NCI-H1092 (cell line): ENCODE measurements at places on chromosomes 7 and 10.

GRCh38 chr10:58807629-58808022 is 295.0 kb downstream of the BICC1 start:
- no peak for DNase-seq

DNA sequence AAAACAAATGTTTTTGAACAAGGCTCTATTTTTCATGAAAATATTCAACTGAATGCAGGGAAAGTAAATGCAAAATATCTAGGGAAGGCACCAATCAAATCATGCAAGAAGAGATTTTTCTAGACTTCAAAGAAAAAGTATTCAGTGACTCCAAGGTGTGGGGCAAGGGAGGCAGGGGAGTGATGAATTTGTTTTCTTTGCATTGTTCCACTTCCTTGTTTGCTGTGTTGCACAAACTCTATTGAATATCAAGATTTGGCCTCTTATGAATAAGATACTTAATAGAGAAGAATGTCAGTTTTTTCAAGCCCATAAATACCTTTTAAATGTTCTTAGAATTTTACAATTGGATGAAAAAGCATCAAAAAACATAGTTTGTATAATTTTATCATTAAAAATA is 26.4 kb downstream of the STEAP1 start:
- no peak for DNase-seq

GRCh38 chr7:39921506-39922175 is 28.4 kb upstream of the CDK13 start:
- DNase-seq = no peak

GRCh38 chr7:1204460-1205140 is 28.1 kb upstream of the UNCX start:
- DNase-seq = no peak

DNA sequence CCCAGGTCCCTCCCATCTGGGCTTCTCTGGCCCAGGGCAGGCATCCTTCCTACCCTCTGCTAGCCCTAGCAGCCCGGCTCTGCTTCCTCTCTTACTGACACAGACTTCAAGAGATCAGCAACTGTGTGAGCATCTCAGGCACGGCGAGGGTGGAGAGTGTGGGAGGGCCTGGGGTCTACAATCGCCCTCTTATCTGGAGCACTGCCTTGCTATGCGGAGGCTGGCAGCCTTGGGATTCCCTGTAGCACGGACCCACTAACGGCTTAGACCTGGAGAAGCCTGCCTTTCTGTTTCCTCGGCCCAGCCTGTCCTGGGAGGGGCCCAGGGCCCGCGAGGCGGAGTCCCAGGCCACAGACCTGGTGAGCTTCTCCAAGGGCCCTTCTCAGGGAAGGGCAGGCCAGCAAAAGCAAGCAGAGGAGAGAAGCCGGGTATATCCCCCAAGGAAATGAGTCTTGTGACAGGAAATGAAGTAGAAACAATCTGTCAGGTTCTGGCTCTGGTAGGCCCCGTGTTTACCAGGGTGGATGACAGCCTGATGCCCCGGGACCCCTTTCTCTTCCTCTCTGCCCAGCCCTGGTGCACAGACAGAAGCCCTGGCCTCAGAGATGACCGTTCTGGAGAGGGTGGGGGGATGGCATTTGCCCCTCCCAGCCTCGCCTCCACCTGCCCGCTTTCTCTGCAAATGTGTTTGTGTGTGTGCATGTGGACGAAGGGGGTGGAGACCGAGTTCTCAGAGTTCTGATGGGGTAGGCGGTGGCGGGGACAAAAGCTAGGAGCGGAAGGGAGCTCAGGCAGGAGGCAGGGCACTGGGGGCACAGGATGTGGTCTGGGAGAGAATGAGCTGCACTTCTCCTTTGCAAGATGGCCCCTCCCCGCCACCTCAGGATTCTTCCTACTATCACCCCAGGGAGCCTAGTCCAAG is 2.5 kb downstream of the LRCH4 start:
- no peak for DNase-seq

DNA sequence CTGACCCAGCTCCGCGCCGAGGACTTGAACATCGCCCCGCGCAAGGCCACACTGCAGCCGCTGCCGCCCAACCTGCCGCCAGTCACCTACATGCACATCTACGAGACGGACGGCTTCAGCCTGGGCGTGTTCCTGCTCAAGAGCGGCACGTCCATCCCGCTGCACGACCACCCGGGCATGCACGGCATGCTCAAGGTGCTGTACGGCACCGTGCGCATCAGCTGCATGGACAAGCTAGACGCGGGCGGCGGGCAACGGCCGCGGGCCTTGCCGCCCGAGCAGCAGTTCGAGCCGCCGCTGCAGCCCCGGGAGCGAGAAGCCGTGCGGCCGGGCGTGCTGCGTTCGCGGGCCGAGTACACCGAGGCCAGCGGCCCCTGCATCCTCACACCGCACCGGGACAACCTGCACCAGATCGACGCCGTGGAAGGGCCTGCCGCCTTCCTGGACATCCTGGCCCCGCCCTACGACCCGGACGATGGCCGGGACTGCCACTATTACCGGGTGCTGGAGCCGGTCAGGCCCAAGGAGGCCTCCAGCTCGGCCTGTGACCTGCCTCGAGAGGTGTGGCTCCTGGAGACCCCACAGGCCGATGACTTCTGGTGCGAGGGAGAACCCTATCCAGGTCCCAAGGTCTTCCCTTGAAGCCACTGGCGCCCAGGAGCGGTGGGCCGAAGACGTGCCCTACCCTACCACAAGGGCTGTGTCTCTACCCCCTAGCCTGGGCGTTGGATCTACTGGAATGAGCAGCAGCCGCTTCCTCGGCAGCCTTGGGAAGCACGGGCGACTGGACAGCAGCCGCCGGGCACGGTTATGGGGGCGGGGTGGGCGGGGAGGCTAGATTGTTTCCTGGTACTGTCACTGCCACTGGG is 945 bp downstream of the ADO start:
- DNase-seq = no peak

DNA sequence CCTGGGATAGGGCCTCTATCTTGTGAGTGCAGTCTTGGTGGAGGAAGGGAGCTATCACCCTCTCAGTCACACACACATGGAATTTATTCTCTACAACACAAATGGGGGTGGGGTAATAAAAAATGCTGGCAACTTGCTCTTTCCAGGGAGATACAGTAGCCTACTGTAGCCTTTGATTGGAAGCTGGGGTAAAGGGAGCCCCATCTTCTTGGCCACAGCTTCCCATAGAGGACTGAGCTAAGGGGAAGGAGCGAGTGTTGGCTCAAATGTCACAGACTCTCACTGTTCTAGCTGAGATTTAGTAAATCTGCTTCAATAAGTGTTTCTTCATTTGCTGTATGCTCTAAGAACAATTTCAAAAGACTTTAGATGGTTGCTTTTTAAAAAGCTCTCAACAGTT is 222.2 kb upstream of the CXCL12 start:
- DNase-seq = no peak

- no peak for DNase-seq
These were observed 246.0 kb downstream of the RNLS start for GRCh38 chr10:88337134-88337533.

DNA sequence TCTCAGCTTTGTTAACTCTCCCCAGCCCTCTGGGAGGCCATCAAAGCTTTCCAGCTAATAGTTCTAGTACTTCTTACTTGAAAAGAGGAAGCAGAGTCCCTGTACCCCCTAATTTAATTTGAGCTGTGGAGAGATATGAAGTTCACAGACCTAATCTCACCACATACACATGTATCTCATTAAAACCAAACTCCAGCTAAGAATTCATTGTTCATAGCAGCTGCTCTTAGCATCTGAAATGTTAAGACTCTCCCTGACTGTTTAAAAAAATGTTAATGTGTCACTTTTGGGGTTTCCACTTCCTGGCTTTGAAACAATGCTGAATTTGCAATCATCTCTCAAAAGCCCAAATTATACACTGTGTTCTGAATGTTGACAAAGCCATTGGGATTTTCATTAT is 16.2 kb upstream of the MRC1 start:
- DNase-seq = no peak

DNA sequence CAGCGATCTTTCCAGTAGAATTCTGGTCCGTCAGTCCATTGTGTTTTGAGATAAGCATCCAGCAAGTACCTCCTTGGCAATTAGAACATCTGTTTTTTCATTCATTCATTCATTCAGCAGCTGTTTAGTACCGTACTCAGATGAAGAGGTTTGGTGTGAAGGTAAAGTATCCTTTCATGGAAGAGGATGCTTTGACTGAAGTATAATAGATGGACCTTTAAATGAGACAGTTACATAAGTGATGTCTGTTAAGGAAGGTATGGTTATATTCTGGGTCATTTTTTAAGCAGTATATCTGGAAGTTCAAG is 1.2 kb downstream of the MAPK8 start:
- no peak for DNase-seq

- DNase-seq = no peak
These were observed 43.9 kb downstream of the APBB1IP start for GRCh38 chr10:26481914-26482550.

GRCh38 chr7:28576656-28577055 is 164.3 kb downstream of the CREB5 start:
- no peak for DNase-seq

GRCh38 chr10:30059209-30060107 is at the start of gene JCAD:
JCAD (minus strand) TSS chr10:30059586; CDS start chr10:30047812, 11,774 bp downstream.
- peak; percentile 2 for DNase-seq

GRCh38 chr7:73921623-73922528 is 60.9 kb downstream of the TMEM270 start:
- no peak for DNase-seq

DNA sequence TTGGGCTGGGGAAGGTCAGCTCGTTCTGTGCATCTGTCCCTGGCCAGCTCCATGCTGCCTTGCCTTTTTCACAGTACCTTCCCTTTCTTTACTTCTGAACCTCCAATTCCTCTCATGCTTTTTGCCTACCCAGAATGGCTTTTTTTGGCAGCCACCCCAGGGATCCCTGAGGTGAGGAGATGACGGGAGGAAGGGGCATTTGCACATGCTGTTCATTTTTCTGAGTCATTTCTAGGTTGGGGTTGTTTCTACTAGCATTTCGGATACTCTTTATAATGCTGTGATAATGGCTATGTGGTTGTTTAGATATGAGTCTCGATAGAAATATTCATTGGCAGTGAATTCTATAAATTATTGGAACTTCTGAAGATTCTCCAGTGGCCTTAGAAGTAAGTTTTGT is 415.1 kb upstream of the FZD8 start:
- DNase-seq = no peak

- DNase-seq = no peak
These were observed 170.8 kb upstream of the HABP2 start for GRCh38 chr10:113381981-113382509.

DNA sequence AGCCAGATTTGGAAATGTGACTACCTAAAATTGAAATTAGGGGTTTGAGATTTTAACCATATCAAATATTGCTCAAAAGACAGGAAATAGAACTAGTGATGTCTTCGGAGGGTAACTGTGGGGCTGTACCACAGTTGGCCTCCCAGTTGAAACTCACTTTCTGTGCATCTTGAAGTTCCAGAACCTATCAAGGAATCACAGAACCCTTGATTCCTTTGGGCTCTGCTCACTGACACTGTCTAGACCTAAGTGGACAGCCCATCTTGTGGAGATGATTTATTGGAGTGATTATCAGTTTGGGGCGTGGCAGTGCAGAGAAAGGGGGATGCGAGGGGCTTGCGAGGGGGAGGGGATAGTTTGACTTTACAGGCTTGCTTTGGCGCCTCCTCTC is 134.2 kb upstream of the GJD4 start:
- no peak for DNase-seq

DNA sequence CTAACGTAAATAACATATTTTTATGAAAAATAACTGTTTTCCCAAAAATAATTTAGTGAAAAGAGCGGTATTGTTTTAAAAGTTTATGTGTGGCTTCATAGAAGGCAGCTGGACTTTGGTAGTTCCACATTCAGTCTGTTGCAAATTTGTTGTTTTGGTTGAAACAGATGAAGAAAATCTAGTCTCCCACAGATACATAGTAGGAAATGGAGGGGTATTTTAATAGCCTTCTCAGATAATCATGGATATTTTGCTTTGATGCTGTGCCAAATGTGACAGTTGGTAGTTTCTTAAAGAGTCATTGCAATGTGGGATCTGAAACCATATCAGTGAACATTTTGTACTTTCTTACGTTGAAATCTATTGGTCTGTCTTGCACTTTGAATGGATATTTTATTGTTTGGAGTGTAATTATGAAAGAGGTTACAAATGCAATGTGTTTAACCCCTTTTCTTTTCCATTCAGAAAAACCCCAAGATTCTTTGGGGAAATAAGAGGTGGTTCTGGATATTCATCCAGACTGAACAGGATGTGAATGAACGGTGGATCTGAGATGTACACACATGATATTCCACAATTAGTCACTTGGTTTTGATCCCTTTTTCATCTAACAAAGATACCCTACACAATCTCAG is 10.4 kb downstream of the ZNF365 start:
- DNase-seq = no peak
